ENCODE measurements at places on chromosomes 7 and 10.

DNA sequence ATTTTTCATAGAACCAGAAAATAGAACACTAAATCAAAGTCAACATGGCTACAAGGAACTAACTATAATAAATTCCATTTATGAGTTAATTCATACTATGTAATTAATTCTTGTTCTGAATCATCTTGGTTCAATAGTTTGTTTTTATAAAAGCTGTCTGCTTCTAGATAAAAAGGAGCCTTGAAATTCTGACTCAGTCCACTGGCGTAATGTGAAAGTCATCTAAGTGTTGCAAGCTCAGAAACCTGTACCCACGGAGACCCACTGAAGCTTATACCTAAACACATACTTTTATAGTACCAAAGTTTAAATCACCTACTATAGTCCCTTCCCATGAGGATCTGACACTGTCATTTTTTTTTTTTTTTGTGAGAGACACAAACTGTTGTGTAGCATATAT is 489.4 kb downstream of the SEMA3D start:
- DNase-seq = no peak

- DNase-seq = peak; percentile 85
Measured at GRCh38 chr10:60914690-60915141, 29.3 kb downstream of the RHOBTB1 start.

DNA sequence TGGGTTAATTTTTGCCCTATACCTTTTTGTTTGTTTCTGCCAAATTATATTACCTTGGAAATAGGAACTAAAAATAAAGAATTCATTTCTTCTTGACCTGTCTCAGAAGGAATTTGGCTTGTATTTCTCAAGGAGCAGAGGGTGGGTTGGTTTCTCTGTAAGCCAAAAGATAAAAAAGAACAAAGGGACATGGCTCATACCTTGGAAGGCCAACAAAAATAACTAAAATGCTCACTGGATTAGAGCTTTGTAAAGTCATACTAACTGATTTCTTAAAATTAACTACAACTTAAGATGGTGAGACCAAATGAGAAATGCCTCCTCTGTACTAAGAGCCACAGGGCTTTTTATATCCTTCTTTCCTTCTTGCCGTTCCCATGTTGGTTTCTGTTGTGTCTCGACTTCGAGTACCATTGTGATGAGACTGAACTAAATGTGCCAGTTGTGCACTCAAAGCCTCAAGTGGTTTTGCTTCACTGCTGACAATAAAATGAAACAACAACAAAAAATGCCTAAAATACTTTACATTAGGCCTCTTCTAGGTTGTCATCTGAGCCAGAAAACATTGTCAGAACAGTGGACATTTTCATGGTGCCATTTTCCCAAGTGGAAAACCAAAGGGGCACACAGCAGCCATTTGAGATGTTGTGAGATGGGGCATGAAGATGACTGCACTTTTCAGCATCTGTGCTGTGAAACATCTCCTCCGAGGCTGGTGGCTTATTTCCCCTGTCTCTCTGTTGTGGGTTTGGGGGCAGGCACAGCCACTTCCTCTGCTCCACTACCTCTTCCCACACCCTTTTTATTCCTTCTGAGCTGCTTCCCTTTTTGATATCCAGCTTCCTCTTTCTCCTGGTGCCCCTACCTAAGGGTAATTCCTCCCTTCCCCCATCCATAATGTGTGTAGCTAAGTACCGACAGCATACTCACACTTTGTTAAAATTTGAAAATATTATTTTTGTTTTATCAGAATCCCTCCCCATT is 51.8 kb upstream of the AGR3 start:
- no peak for DNase-seq

GRCh38 chr7:33355386-33355785 is 226.0 kb downstream of the BBS9 start:
- no peak for DNase-seq

DNA sequence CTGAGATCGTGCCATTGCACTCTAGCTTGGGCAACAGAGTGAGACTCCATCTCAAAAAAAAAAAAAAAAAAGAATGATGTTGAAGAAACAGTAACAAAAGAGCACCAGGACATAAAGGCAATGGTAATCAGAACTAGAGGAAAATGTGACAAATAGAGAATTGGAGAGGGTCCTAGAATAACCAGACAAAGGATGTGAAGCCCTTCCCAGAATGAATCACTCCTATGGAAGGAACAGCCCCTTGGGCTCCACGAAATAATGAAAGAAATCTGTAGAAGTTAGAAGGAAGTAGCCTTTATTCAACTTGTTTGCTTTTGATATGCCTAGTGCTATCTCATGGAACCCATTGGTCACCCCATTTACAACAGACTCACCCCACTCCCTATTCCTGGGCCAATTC is 169.2 kb downstream of the SUGCT start:
- no peak for DNase-seq

- DNase-seq = no peak
Measured at GRCh38 chr7:132836746-132837145, 245.1 kb downstream of the CHCHD3 start.

GRCh38 chr10:22420787-22421517 is 75.7 kb downstream of the SPAG6 start:
- no peak for DNase-seq

- DNase-seq = no peak
Measured at GRCh38 chr7:28280516-28280915, 99.9 kb upstream of the JAZF1 start.

- DNase-seq = no peak
Measured at GRCh38 chr10:44161184-44161583, 223.7 kb downstream of the CXCL12 start.

GRCh38 chr7:23043441-23043840 is 29.5 kb upstream of the HYCC1 start:
- no peak for DNase-seq

GRCh38 chr7:7251742-7252141 is 69.4 kb downstream of the C1GALT1 start:
- no peak for DNase-seq

DNA sequence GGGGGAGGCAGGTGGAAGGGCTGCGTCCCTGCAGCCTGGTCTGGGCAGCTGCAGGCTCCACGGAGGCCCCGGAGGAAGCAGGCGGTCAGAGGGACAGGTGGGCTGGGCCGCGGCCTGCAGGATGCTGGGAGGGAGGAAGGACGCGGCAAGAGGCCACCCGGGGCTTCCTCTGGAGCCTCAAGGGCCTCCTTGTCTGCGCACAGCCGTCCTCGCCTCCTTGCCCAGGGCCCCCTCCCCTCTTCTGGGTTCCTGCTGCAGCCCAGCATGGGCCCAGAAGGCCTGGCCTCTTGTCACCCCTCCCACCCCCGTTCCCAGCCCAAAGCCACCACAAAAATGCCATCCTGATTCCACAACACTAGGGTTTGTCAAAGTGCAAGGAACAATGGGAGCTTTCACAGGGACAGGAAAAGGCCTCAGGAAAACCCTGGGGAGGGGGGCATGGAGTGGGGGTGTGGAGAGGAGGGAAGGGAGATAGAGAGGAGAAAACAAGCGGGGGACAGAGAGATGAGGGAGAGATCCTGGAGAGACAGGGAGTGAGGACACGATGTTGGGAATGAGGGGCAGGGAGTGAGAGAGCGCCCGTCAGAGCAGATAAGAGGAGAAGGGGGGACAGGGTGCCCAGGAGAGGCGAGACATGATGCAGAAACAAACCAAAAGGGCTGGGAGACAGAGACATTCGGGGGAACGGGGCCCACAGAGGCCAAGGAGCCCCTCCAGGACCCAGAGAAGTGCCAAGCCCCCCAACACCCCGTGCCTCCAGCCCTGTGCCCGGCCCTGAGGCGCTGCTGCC is 41.8 kb downstream of the ZCCHC24 start:
- DNase-seq = peak; percentile 64

DNA sequence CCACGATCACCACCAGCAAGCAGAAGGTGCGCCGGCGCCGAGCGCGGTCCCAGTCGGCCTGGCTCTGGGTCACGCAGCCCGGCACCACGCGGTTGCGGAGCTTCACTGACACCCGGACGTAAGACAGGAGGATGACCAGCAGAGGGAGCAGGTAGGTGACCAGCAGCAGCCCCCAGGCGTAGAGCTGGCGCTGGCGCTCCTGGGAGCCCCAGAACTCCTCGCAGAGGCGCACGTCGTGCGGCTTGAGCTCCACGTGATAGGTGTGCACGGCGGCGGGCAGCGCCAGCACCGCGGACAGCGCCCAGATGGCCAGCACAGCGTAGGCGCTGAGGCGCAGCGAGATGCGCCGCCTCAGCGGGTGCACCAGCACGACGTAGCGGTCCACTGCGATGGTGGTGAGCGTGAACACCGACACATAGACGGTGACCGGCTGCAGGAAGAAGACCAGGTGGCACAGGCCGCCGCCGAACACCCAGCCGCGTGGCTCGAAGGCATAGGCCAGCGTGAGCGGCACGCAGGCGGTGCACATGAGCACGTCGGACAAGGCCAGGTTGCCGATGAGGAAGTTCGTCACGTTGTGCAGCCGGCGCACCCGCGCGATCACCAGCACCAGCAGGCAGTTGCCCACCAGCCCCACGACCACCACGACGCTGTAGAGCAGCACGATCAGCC is 920 bp downstream of the PRLHR start:
- DNase-seq = no peak

DNA sequence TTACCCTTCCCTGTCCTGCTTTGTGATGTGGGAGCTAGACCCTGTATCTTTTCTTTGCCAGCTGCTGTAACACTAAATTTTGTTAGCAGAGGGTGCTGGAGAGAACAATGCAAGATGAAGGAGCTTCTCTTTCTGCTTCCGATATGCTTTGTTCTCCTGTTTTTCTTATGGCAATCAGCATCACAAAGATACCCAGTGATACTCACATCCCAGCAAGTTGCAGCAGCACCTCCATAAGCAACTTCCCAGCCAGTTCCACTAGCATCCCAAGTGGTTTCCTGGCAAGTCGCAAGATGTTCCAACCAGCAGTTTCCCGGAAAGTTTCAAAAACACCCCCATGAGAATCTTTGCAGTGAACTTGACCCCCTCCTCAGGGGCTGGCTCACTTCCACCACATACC is 148.6 kb downstream of the IMMP2L start:
- peak; percentile 25 for DNase-seq

GRCh38 chr10:122465401-122466040 is 4.2 kb downstream of the HTRA1 start:
- DNase-seq = no peak

GRCh38 chr10:102283488-102283887 is 38.2 kb downstream of the GBF1 start:
- no peak for DNase-seq

GRCh38 chr7:32936689-32937088 is 20.6 kb upstream of the FKBP9 start:
- DNase-seq = no peak

- DNase-seq = peak; percentile 53
Measured at GRCh38 chr10:71270301-71271220, 48.5 kb upstream of the SLC29A3 start.
